ENCODE measurements at places on chromosomes 5 and 9.

GRCh38 chr9:84970432-84970831, 300.9 kb downstream of the NTRK2 start:
- no peak for DNase-seq

GRCh38 chr5:74736759-74737158, 30.2 kb downstream of the GFM2 start:
- no peak for DNase-seq

DNA sequence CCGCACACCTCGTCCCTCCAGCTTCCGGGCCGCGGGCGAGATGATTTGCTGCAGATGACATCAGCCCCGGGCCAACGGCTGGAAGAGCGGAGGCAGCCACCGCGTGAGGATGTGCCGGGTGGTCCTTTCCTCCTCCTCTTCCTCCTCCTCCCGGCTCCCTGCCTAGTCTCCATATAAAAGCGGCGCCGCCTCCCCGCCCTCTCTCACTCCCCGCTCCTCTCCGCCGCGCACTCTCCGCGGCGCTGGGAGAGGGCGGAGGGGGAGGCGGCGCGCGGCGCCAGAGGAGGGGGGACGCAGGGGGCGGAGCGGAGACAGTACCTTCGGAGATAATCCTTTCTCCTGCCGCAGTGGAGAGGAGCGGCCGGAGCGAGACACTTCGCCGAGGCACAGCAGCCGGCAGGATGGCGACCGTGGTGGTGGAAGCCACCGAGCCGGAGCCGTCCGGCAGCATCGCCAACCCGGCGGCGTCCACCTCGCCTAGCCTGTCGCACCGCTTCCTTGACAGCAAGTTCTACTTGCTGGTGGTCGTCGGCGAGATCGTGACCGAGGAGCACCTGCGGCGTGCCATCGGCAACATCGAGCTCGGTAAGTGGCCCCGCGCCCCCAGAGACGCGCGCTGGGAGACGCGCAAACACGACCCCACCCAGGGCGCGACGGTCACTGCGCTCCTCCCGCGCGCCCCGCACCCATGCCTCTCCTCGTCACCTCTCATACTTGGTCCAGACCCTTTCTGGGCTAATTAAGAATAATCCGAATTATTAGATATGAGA, at the start of gene MAP1B:
MAP1B (plus strand) TSS at position 345 of the 770 bp plus-strand sequence; CDS start at position 402, 57 bp downstream.
- peak; percentile 2 for DNase-seq

DNA sequence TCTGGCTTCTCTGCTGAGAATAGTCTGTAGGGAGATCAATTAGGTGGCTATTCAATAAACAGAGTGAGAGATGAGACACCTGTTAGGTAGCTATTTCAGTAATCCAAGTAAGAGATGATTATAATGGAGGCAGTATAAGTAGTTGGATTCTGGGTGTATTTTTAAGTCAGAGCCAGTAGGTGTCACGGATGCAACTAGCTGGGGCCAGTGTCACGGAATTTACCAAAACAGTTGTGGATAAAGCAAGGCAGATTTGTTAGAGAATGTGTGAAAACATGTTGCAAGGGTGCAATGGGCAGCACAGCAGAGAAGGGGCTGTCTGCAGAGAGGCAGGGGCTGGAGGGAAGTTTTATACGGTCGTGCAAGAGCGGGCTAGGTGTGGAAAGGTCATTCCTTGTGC, 114.9 kb downstream of the RASGRF2 start:
- DNase-seq: no peak

DNA sequence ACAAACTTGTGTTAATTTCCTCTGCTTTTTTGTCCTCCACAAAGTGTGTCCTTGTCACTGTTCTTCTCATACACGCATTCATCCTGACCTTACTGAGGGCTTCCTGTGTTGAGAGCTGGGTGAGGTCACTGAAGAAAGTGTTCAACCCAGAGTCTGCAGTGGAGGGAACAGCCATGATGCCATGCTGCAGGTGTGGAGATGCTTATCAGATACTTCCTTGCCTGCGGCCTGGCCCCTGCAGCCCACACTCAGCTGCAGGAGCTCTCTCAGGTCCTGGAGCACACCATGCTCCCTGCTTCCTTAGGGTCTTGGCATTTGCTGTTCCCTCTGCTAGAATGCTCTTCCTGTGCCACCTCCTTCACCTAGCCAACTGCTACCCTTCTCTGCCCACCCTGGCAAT, 108.1 kb upstream of the SPRY4 start:
- DNase-seq: no peak

- DNase-seq: no peak
Measured at GRCh38 chr5:148853868-148854267, 27.5 kb downstream of the ADRB2 start.

- no peak for DNase-seq
Measured at GRCh38 chr9:123081824-123082223, 48.4 kb downstream of the GPR21 start.

- no peak for DNase-seq
Measured at GRCh38 chr5:147737921-147738320, 44.6 kb downstream of the JAKMIP2 start.

GRCh38 chr5:159094745-159095144, 5.0 kb downstream of the EBF1 start:
- peak; percentile 67 for DNase-seq

DNA sequence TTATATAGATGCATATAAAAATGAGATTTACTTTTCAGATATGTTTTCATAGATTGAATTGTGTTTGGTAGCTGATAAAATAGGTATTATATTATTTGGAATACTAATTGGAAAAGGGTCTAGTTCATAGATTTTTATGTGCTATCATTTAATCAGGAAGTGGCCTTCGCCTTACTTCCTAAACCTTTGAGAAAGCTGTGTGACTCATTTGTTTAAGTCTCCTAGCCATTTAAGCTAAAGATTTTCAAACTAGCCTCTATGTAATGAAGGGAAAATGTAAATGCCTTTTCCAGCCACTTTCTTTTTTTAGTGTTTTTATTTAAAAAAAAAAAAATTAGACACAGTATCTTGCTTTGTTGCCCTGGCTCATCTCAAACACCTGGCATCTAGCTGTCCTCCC, 97.5 kb downstream of the DMXL1 start:
- DNase-seq: no peak

GRCh38 chr9:31188496-31188895, 1195.9 kb upstream of the ACO1 start:
- DNase-seq: no peak

DNA sequence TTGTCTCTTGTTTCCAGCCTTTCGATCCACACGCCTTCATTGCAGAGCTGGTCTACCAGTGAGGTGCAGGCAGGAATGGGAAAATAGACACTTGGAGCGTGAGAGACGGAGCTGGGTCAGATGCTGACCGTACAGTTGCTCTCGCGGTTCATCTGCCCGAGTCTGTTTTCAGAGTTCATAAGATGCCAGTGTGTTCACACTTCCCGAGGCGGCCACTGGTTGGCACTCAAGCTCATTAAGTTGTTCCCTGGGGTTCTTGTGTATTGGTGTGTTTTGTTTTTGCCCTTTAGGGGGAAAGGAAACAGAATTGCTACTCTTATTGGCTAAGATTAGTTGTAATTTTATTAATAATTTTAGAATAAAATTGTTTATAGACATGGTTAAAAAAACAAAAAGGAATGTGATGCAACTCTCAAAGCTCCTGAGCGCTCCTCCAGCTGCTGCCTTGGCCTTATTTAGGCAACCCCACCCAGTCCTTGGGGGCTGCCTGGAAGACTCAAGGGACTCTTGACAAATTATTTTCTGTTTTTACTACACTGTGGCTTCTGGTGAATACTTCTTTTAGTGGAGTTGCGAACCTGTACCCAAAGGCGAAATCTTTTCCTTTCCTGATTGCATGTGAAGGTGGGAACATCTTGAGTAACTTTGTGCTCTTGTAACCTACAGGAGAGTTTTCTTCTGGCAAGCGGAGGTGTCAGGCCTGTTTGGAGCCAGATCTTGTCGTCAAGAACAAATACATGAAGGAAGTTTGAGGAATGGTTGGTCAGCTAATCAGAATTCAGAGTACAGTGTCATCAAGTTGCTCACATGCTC, 146.1 kb downstream of the MAST4 start:
- no peak for DNase-seq

DNA sequence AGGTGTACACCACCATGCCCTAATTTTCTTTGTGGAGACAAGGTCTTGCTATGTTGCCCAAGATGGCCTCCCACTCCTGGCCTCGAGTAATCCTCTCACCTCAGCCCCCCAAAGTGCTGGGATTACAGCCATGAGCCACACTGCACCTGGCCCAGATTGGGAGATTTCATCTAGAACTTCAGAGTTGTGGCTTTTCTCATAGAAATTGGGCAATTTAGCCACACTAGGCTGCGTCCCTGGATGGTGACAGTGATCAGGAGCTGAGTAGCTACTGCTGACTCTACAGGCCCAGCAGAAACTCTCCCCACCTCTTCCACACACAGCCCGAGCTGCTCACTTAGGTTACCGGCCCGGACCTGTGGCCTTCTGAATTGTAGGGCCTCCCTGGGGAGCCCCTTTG, 7.7 kb downstream of the PFN3 start:
- DNase-seq: no peak

- DNase-seq: no peak
Measured at GRCh38 chr9:89723469-89724100, 118.8 kb downstream of the GADD45G start.

- DNase-seq: no peak
Measured at GRCh38 chr5:126119887-126120442, 303.2 kb upstream of the GRAMD2B start.

- no peak for DNase-seq
Measured at GRCh38 chr5:132445640-132445923, 45.0 kb downstream of the IRF1 start.

DNA sequence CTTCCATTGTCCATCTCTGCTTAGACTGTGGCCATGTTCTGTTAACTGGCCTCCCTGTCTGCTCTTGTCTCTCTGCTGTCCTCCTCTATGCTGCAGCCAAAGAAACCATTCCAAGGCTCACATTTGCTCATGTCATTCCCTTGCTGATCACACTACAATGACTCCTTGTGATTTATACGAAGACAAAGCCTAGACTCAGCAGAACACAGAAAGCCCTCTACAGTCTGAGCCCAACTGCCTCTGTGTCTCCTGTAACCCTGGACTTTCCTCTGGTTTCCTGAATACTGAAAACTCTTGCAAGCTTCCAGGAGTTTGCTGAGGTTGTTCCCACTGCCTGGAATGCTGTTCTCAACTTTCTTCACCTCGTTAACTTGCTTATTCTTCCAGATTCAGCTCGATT, 191.8 kb downstream of the TMEM38B start:
- no peak for DNase-seq

GRCh38 chr9:99962680-99963261, 56.3 kb downstream of the STX17 start:
- DNase-seq: no peak

- DNase-seq: no peak
Measured at GRCh38 chr9:95718263-95718662, 157.2 kb upstream of the ERCC6L2 start.

DNA sequence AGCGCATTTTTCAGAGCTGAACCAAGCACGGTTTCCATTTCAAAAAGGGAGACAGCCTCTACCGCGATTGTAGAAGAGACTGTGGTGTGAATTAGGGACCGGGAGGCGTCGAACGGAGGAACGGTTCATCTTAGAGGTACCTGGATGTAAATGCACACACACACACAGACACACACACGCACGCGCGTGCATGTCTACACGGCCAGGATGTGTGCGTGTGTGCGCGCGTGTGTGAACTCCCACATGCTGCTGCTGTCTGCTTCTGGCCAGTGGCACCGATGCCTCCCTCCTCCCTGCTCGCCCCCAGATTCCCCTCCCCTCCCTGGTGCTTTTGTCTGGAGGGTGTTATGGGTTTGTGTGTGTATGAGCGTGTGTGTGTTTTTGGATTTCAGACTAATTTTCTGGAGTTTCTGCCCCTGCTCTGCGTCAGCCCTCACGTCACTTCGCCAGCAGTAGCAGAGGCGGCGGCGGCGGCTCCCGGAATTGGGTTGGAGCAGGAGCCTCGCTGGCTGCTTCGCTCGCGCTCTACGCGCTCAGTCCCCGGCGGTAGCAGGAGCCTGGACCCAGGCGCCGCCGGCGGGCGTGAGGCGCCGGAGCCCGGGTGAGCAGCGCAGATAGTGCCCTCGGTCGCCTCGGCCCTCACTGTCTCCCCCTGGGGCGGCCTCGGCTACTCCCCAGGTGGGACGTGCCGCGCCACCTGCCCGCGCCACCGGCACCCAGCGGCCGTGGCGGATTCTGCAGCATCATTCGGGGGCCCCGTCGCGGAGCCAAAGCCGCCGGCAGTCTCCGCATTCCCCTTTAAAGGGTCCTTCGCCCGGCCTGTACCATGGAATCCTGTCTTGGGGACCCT, at the start of gene NTRK2:
NTRK2 (plus strand) TSS at position 442 of the 850 bp plus-strand sequence. CDS start 1,020 bp downstream, outside the sequence.
- DNase-seq: no peak

DNA sequence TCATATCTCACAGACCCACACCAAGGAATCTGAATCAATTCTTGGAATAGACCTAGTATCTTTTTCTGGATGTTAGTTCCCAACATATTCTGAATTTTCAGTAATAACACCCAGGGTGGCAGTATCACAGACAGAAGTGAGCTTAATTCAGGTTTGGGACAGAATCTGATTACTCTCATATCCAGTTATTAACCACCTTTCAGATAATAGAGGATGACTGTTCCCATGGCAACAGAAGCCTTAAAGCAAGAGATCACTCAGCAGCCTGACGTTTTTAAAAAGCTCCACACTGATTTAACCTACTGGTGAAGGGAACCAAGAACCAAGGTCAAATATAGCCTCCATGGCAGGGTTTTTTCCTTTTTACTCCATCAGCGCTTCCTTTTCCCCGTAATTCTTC, 68.4 kb downstream of the ACTBL2 start:
- DNase-seq: no peak

DNA sequence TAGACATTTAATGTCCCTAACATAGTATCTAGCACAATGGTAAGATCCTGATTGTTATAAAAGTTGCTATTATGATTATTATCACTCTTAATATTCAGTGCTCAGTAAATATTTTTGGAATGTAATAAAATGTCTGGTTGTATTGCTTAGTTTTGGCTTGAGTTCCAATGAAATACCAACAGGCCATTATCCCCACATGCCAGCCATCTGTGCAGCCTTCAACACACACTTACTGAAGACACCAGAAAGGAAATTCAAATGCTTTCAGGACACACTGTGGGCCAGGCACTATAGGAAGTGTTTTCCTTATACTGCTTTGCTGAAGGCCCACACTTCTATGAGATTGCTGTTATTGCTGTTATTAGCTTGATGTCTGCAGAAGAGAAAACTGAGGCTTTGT, 157.5 kb downstream of the TRIM32 start:
- DNase-seq: no peak

DNA sequence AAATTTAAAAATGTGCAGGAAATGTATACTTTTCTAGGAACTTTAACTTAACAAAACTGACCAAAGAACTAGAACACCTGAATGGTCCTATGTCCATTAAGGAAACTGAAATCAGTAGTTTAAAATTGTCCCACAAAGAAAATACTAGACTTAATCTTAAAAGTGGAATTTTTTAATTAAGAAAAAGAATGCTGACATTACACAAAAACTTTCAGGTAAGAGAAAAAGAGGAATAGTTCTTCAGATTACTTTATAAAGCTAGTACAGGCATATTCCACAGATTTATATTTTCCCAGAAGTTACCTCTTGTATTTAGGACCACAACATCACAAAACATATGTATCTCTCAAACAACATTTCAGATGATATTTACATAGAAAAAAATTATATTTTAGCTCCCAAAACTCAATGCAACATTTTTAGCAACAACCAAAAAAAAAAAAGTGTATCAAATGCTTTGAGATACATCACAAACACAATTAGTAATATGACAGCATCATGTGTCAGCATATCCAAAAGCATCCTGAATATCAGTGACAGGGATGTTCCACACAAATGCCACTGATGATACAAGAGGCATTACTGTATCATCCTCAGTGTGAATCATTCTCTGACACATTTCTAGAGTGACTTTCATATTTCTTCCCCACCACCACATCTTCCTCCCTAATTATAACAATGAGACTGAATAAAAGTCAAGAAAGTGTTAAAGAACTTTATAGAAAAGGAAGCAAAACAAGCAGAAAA, 264.0 kb downstream of the EPB41L4A start:
- no peak for DNase-seq
